ENCODE measurements at places on chromosomes 4 and X. TPM values are rescaled to one million over a fixed set of nuclear protein-coding genes. Genes with fewer than 3 reads are reported as not detected.
A peak's percentile ranks its signal among the peaks of the same experiment; 100 is the strongest.

PTCHD1 gene
- not detected for total RNA-seq

DNA sequence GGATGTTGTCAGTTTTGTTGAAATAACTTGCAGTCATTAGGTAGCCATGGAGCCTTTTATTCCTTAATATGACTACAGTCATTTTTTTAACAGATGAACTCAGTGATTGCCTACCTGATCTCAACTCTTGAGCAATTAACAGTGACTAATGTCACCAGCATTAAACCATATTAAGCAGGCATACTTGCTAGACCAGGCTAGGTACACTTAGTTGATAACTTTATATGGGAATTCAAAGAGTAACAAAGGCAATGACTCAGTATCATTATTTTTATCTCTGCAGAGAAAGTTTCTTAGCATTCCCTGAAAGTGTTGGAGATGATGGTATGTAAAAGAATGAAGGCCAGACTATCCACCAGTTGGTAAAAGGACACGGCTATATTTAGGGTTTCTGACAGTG lies at the start of gene C4orf54:
Gene C4orf54 (minus strand): TSS at position 31 of the 400 bp plus-strand sequence. CDS start 3,180 bp downstream, outside the sequence.
- H3K36me3 ChIP-seq = no peaks in the 10 kb centered on the region
- H3K27me3 ChIP-seq = peaks cover 4% of the 10 kb centered on the region
- DNase-seq = no peak
- H3K4me1 ChIP-seq = no peaks in the 10 kb centered on the region

DNA sequence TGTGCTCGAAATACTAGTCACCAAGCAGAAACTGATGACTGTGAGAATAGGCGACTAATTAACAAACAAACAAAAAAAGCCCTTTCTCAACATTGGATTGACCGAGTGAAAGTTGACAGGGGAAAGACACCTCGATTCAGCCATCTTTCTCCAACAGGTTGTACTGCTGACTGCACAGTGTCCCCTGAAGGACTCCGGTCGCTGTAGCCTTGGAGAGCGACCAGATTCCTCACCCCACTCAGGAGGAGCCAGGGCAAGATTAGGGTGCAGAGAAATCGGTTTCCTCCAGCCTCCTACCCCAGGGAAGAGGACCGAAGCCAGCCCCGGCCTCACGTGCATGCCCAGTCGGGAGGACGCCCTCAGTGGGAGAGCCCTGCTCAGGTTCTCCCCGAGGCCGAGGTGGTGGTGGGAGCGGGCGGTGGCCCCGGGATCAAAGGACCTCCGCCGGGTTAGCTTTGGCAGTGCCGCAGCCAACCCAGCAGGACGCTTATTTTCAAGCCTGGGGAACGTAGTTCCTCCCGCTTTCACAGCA lies 1.1 kb upstream of the RAP1GDS1 start:
- peaks cover 4% of the 10 kb centered on the region for H3K27me3 ChIP-seq
- DNase-seq = no peak
- peaks cover 30% of the 10 kb centered on the region for H3K4me1 ChIP-seq
- H3K4me3 ChIP-seq = peak overlapping the region; percentile 95

GRCh38 chr4:153084980-153085630 lies 119.1 kb upstream of the TRIM2 start:
- no peak overlapping the region for H3K27ac ChIP-seq
- H3K4me3 ChIP-seq = no peak overlapping the region
- peak; percentile 94 for DNase-seq
- H3K36me3 ChIP-seq = no peaks in the 10 kb centered on the region
- H3K4me1 ChIP-seq = peaks cover 17% of the 10 kb centered on the region

- no peak overlapping the region for H3K4me3 ChIP-seq
- no peak overlapping the region for H3K27ac ChIP-seq
- peaks cover 17% of the 10 kb centered on the region for H3K4me1 ChIP-seq
- H3K36me3 ChIP-seq = no peaks in the 10 kb centered on the region
Measured at GRCh38 chr4:121790976-121791375, 10.1 kb upstream of the EXOSC9 start.

ANAPC4 gene
- total RNA-seq = 42.1 TPM

DCAF8L2 gene
- not detected for total RNA-seq

- H3K4me1 ChIP-seq = peaks cover 33% of the 10 kb centered on the region
- DNase-seq = no peak
- H3K27me3 ChIP-seq = no peaks in the 10 kb centered on the region
- H3K27ac ChIP-seq = no peak overlapping the region
- peaks cover 61% of the 10 kb centered on the region for H3K36me3 ChIP-seq
- no peak overlapping the region for H3K4me3 ChIP-seq
Measured at GRCh38 chr4:168304744-168305459, 13.7 kb downstream of the DDX60 start.

GRCh38 chrX:38561951-38562719 lies 793 bp downstream of the TSPAN7 start:
- H3K4me1 ChIP-seq = peaks cover 2% of the 10 kb centered on the region
- H3K27me3 ChIP-seq = peaks cover 17% of the 10 kb centered on the region
- peak overlapping the region; percentile 79 for H3K4me3 ChIP-seq
- no peaks in the 10 kb centered on the region for H3K36me3 ChIP-seq
- DNase-seq = peak; percentile 54

CT45A10 gene
- not detected for total RNA-seq

OTC gene
- not detected for total RNA-seq

DNA sequence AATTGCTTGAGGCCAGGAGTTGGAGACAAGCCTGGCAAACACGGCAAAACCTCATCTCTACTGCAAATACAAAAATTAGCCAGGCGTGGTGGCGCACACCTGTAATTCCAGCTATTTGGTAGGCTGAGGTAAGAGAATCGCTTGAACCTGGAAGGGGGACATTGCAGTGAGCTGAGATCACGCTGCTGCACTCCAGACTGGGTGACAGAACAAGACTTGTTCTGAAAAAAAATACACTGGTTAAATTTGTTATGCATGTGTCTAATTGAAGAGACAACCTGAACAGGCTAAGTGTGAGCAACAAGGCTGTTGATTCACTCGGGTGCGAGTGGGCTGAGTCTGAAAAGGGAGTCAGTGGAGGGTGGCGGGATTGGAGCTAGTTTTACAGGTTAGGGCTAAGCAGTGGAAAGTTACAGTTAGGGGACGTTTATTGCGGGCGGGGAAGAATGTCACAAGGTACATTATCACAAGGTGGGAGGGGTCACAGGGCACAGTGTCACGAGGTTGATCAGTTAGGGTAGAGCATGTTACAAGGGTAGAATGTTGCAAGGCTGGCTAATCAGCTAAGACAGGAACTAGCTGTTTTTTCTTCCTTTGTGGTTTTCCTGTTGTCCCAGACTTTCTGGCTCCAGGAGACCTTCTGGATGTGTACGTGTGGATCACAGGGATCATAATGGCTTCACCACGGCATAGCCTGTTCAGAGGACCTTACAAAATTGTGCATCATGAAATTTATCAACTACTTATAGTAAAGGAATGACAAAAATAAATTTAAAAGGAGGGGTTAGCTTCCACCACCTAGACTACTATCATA lies 115.8 kb downstream of the NAA11 start:
- no peak for DNase-seq
- H3K27ac ChIP-seq = no peak overlapping the region
- H3K4me3 ChIP-seq = no peak overlapping the region
- no peaks in the 10 kb centered on the region for H3K4me1 ChIP-seq
- no peaks in the 10 kb centered on the region for H3K27me3 ChIP-seq
- no peaks in the 10 kb centered on the region for H3K36me3 ChIP-seq

DCAF12L2 gene
- total RNA-seq = not detected

F9 gene
- not detected for total RNA-seq

DNA sequence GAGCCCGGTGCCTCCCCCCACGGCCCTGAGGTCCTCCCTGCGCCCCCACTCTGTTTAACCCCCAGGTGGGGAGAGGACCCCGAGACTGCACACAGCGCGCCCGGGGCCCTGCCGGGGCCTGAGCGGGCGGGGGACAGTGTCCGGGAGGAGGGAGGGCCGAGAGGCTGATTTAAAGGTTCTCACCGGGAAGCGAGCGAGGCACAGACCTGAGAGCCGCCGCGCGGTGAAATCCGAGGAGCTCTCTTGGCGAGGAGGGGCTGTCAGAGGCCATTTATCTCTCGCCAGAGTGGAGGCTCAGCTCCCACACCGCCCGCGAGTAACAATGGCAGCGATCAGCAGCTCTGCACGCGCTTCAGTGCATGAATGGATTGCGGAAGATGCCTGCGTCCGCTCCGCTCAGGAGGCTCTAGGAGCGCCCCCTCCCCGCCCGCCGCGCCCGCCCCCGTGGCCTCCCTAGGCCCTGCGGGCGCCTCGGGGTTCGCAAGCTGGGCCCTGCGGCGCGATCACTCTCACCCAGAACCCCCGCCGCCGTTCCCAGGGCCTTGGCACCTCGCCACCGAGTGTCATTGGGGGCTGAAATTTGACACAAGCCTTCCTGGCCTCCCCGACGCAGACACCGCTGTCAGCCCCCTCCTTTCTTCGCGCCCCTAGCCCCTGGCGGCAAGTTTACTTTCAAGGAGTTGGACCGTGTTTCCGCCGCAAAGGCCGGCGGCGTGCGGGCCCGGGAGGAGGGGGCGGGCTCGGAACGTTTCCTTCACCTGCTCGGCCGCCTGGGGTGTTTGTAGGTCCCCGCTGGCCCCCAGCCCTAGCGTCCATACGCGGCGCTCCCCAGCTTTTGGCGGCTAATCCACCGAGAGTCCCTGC lies 48.7 kb upstream of the BCOR start:
- peak overlapping the region; percentile 58 for H3K4me3 ChIP-seq
- H3K4me1 ChIP-seq = no peaks in the 10 kb centered on the region
- H3K36me3 ChIP-seq = peaks cover 1% of the 10 kb centered on the region
- DNase-seq = peak; percentile 74
- H3K27ac ChIP-seq = no peak overlapping the region

GRCh38 chrX:140342410-140342809 lies 162.5 kb downstream of the SOX3 start:
- H3K4me1 ChIP-seq = no peaks in the 10 kb centered on the region
- no peaks in the 10 kb centered on the region for H3K36me3 ChIP-seq
- no peak overlapping the region for H3K27ac ChIP-seq
- H3K4me3 ChIP-seq = no peak overlapping the region

DNA sequence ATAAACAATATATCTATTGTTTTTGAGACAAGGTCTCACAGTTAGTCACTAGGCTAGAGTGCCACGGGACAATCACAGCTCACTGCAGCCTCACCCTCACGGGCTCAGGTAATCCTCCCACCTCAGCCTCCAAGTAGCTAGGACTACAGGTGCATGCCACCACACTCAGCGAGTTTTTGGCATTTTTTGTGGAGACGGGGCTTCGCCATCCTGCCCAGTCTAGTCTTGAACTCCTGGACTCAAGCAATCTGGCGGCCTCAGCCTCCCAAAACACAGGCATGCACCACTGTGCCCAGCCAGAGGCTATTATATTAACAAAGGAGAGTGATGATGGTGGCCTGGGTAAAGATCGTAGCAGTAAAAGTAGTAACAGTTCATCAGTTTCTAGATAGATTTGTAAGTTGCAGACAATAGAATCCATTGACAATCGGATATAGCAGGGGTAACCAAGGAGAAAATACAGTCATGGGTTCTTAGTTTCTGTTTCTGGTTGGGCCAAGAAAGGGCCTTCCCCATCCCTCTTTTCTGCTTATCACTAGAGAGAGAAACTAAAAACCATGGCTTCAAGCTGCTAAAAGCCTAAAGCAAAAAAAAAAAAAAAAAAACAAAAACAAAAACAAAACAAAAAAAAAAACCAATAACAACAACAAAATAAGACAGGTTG lies 60.6 kb downstream of the ANXA10 start:
- H3K27me3 ChIP-seq = peaks cover 10% of the 10 kb centered on the region
- H3K4me3 ChIP-seq = peak overlapping the region; percentile 5
- no peaks in the 10 kb centered on the region for H3K36me3 ChIP-seq
- no peak overlapping the region for H3K27ac ChIP-seq

GRCh38 chr4:142416711-142417275 lies 429.3 kb downstream of the INPP4B start:
- peak; percentile 75 for DNase-seq
- H3K4me3 ChIP-seq = peak overlapping the region; percentile 62
- H3K27ac ChIP-seq = peak overlapping the region; percentile 95
- H3K36me3 ChIP-seq = peaks cover 9% of the 10 kb centered on the region
- H3K27me3 ChIP-seq = no peaks in the 10 kb centered on the region

- H3K4me1 ChIP-seq = no peaks in the 10 kb centered on the region
- no peak for DNase-seq
- H3K36me3 ChIP-seq = no peaks in the 10 kb centered on the region
- no peak overlapping the region for H3K4me3 ChIP-seq
Measured at GRCh38 chr4:90960840-90961239, 833.6 kb downstream of the CCSER1 start.

SLC10A4 gene
- total RNA-seq = not detected

- no peak overlapping the region for H3K4me3 ChIP-seq
- H3K27me3 ChIP-seq = no peaks in the 10 kb centered on the region
- no peaks in the 10 kb centered on the region for H3K4me1 ChIP-seq
- no peaks in the 10 kb centered on the region for H3K36me3 ChIP-seq
Measured at GRCh38 chr4:71941001-71941400, 90.8 kb upstream of the NPFFR2 start.

- peaks cover 2% of the 10 kb centered on the region for H3K4me1 ChIP-seq
- H3K27me3 ChIP-seq = no peaks in the 10 kb centered on the region
- peaks cover 2% of the 10 kb centered on the region for H3K36me3 ChIP-seq
- no peak overlapping the region for H3K4me3 ChIP-seq
Measured at GRCh38 chr4:163540448-163540847, 46.0 kb downstream of the TMA16 start.

GRCh38 chrX:13022926-13023325 lies 21.5 kb downstream of the FAM9C start:
- DNase-seq = peak; percentile 29
- no peaks in the 10 kb centered on the region for H3K36me3 ChIP-seq
- peaks cover 40% of the 10 kb centered on the region for H3K4me1 ChIP-seq
- no peak overlapping the region for H3K27ac ChIP-seq

Measured in activated CD4-positive, alpha-beta T cell treated with anti-CD3 and anti-CD28 coated beads, Interleukin-2, amount 10 ng/mL, durations not matched to agents 24 days and 14 days (primary cell).